ENCODE measurements at places on chromosomes 7 and 10. TPM values are rescaled to one million over a fixed set of nuclear protein-coding genes. Genes with fewer than 3 reads are reported as not detected.
A peak's percentile ranks its signal among the peaks of the same experiment; 100 is the strongest.

The SPACDR gene
- 0.27 TPM for total RNA-seq

GRCh38 chr10:68075550-68076004 lies 494 bp upstream of the HERC4 start:
- DNase-seq, result no peak

DNA sequence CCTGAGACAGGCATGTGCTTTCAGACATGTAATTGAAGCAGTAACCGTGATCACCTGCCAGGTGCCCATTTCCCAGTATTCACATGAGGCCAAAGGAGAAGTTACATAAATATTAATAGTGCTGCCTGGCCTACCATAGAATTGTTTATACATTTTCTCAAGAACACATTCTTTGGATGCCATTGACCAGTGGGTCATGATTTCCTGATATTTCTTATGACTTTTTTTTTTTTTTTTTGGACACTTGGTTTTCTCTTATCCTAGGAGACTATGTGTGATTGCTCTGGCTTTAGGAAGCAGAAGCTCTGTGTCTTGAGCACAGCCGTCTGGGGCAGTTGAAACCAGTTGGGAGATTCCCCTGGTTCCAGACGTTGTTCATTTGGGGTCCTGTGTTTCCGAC lies 143.9 kb upstream of the NPS start:
- DNase-seq, result peak; percentile 70

GRCh38 chr7:44104860-44105771 lies 971 bp downstream of the AEBP1 start:
- peak; percentile 76 for DNase-seq

GRCh38 chr7:130415006-130415405 lies 25.8 kb downstream of the CEP41 start:
- DNase-seq, result no peak

Data from fibroblast of the aortic adventitia (primary cell).